ENCODE measurements at places on chromosomes 2 and 18.

- DNase-seq: peak; percentile 88
These were observed 11.5 kb upstream of the IL1A start for GRCh38 chr2:112795774-112796173.

- no peak for DNase-seq
These were observed 70.8 kb downstream of the DHRS9 start for GRCh38 chr2:169139993-169140767.

- peak; percentile 29 for DNase-seq
These were observed 14.9 kb downstream of the B3GNT7 start for GRCh38 chr2:231410293-231411004.

DNA sequence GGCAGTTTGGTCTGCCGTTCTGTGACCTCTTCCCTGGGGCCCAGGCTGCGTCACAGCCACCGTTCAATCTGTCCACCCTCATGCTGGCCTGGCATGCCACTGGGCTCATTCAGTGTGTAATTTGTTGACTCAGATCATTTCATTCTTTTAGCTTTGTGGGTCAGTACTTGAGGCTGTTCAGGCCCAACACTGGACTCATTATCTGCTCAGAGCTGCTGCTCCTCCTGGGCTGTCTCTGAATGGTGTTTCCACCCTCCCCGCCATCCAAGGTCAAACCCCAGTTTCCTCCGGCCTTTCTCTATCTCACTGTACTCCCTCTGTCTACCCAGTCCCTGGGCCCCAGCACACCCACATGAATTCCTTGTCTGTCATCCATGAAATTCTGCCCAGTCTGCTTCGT is 152.4 kb upstream of the NCK2 start:
- peak; percentile 24 for DNase-seq

GRCh38 chr2:31380243-31380642 is 34.3 kb downstream of the XDH start:
- no peak for DNase-seq

GRCh38 chr2:73235315-73236028 is 1.4 kb downstream of the CCT7 start:
- no peak for DNase-seq

Measured in DMS53 (cell line).